ENCODE measurements at places on chromosomes 2 and 18. TPM values are rescaled to one million over a fixed set of nuclear protein-coding genes. Genes with fewer than 3 reads are reported as not detected.

GRCh38 chr2:5548991-5549715, 143.0 kb upstream of the SOX11 start:
- H3K27ac ChIP-seq, result no peak overlapping the region
- no peaks in the 10 kb centered on the region for H3K36me3 ChIP-seq
- no peak overlapping the region for H3K4me3 ChIP-seq
- no peaks in the 10 kb centered on the region for H3K27me3 ChIP-seq

DNA sequence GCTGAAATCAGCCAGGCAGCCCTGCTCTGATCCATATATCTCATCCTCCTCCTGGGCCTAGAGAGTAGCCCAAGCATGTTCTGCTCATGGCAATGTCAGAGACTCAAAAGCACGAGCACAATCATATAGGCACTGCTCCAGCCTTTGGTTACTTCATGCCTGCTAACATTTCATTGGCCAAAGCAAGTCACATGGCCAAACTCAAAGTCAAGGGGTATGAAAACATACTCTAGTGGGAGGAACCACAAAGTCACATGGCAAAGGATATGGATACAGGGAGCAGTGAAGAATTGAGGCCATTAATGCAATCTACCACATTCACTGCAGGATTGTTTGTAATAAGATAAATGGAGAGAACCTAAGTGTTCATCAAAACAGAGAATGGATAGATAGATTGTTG, 87.8 kb upstream of the SPATS2L start:
- no peaks in the 10 kb centered on the region for H3K36me3 ChIP-seq
- H3K27ac ChIP-seq, result no peak overlapping the region
- H3K4me1 ChIP-seq, result peaks cover 34% of the 10 kb centered on the region
- DNase-seq, result no peak
- H3K27me3 ChIP-seq, result no peaks in the 10 kb centered on the region
- no peak overlapping the region for H3K4me3 ChIP-seq

DNA sequence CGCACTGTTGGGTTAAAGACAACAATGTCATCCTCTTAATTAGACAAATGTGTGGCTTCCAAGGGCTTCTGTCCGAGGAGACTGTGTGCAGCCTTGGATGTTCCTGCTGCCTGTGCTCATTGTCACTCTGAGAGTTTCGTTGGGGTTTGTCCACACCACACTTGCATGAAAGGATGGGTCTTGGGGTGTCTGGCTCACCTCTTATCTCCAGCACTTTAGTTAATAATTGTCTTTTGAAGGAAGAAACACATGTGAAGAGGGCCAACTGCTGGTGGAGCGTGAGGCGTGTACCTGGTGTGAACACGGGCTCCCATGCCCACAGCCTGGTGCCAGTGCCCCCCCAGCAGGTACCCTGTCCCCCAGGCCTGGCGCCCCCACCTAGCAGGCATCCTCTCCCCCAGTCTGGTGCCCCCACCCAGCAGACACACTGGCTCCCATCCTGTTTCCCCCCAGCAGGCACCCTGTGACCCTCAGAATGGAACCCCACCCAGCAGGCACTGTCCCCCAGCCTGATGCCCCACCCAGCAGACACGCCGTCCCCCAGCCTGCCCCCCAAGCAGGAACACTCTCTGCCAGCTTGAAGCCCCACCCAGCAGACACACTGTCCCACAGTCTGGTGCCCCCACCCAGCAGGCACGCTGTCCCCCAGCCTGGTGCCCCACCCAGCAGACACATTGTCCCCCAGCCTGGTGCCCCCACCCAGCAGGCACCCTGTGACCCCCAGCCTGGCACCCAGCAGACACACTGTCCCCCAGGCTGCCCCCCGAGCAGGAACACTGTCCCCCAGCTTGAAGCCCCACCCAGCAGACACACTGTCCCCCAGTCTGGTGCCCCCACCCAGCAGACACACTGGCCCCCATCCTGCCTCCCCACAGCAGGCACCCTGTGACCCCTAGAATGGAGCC, 96.3 kb upstream of the TMEM18 start:
- H3K4me1 ChIP-seq, result no peaks in the 10 kb centered on the region
- no peak overlapping the region for H3K27ac ChIP-seq

DNA sequence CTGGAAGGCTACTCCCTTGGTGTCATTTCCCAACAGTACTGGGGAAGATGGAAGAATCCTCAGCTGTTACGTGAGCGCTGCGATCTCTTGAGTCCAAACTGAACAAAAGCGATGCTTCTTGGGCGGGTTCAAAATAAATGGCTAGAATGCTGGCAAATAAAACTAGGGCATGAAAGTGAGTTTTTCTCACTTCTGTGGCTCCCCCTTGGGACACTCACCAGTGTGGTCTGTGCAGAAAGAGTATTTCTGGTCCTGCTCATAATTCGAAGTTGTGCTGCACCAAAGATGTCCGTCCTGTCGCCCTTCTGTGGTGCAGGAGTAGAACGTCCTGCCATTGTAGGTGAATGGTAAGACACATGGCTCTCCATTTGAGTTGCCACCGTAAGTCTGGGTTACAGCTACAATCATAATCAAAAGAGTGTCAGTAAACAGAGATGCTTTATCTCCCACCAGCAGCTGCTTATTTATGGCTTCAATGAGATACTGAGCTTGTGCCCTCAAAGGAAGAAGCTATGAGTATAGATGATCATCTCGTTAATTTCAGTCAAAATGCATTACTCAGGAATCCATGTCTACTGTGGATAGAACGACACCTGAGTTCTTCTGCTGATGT, 11.8 kb downstream of the FN1 start:
- H3K4me1 ChIP-seq, result no peaks in the 10 kb centered on the region
- H3K27me3 ChIP-seq, result no peaks in the 10 kb centered on the region
- no peak overlapping the region for H3K4me3 ChIP-seq
- no peak for DNase-seq
- H3K27ac ChIP-seq, result no peak overlapping the region

GRCh38 chr2:5677133-5677532, 15.1 kb upstream of the SOX11 start:
- no peak overlapping the region for H3K27ac ChIP-seq
- no peaks in the 10 kb centered on the region for H3K4me1 ChIP-seq
- no peak for DNase-seq
- no peaks in the 10 kb centered on the region for H3K27me3 ChIP-seq
- no peaks in the 10 kb centered on the region for H3K36me3 ChIP-seq
- H3K4me3 ChIP-seq, result no peak overlapping the region

GRCh38 chr2:219352448-219353023, 20.0 kb upstream of the RESP18 start:
- H3K36me3 ChIP-seq, result no peaks in the 10 kb centered on the region
- H3K4me3 ChIP-seq, result no peak overlapping the region
- no peak overlapping the region for H3K27ac ChIP-seq

- no peaks in the 10 kb centered on the region for H3K27me3 ChIP-seq
- peaks cover 36% of the 10 kb centered on the region for H3K4me1 ChIP-seq
These were observed 165.4 kb upstream of the ZFP36L2 start for GRCh38 chr2:43391878-43392215.

GRCh38 chr2:151030663-151031230, 230.9 kb downstream of the RBM43 start:
- H3K27me3 ChIP-seq, result no peaks in the 10 kb centered on the region
- DNase-seq, result no peak
- H3K36me3 ChIP-seq, result no peaks in the 10 kb centered on the region
- no peak overlapping the region for H3K27ac ChIP-seq
- no peaks in the 10 kb centered on the region for H3K4me1 ChIP-seq

DNA sequence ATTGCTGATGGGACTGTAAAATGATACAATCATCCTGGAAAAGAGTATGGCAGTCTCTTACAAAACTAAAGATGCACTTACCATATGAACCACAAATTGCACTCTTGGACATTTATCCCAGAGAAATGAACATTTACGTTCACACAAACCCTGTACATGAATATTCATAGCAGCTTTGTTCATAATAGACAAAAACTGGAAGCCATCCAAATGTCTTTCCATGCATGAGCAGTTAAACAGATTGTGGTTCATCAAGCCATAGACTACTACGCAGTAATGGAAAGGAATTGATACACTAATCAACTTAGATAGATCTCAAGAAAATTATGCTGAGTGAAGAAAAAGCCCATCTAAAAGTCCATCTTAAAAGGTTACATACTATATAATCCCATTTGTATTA, 156.1 kb upstream of the SLC39A10 start:
- H3K4me3 ChIP-seq, result no peak overlapping the region
- peaks cover 8% of the 10 kb centered on the region for H3K4me1 ChIP-seq
- no peak overlapping the region for H3K27ac ChIP-seq
- DNase-seq, result no peak
- no peaks in the 10 kb centered on the region for H3K36me3 ChIP-seq

DNA sequence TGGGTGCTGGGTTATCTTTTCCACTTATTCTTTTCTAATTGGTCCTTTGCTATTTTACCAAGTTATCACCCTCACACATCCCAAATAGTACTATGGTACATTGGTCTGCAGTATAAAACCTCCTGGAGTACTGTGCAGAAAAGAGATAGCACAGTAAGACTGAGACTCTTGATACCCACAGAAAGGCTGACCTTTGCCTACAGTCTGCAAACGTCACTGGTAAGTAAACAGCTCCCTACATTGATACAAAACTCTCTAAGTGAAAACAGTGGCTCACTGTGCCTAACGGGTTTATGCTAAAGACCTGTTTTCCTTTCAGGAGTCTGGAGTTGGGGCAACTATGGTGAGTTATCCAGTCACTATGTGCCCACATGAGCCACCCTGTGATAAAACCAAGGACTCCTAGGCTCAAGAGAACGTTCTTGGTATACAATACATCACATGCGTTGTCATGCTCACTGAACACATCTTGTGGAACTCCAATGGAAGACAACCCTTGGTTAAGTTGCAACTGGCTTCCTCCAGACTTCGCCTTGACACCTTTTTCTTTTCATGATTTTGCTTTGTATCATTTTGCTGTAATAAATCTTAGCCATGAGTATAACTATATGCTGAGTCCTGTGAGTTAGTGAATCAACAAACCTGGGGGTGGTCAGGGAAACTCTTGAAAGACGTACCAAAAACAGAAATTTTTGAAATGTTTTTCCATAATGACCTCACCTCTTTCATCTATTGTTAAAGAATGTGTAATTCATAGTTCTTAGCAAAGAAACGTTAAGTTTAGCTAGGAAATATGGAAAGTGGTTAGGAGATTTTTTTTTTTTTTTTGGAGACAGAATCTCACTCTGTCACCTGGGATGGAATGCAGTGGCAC, 104.9 kb downstream of the C2orf74 start:
- no peaks in the 10 kb centered on the region for H3K27me3 ChIP-seq
- no peak overlapping the region for H3K27ac ChIP-seq
- no peak overlapping the region for H3K4me3 ChIP-seq

- no peaks in the 10 kb centered on the region for H3K27me3 ChIP-seq
- no peak for DNase-seq
- no peaks in the 10 kb centered on the region for H3K36me3 ChIP-seq
- no peak overlapping the region for H3K4me3 ChIP-seq
- H3K27ac ChIP-seq, result no peak overlapping the region
These were observed 5.7 kb downstream of the GPATCH11 start for GRCh38 chr2:37090019-37090477.

DNA sequence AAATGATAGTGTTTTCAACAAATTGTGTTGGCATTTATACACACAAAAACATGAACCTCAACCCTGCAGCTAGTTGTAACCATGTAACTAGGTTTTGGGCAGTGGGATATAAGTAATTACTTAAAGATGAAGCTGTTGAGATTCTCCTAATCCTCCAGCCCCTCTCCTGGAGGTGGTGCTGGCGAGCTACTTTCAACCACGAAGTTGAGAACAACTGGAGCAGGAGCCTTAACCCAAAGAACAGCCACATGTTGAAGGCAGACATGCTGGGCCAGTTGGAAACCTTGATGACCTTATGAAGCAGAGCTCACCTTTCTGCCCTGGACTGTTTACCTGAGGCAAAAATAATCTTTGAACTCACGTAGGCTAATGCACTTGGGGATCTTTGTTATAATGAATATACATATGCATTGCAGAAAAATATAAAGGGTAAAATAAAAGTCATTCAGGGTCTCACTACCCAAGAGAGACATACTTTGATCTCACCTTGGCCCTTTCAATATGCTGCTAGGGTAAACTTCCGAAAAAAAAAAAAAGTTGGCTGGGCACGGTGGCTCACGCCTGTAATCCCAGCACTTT, 89.6 kb upstream of the NPAS2 start:
- H3K4me1 ChIP-seq, result peaks cover 34% of the 10 kb centered on the region
- H3K27me3 ChIP-seq, result no peaks in the 10 kb centered on the region
- H3K27ac ChIP-seq, result no peak overlapping the region
- no peaks in the 10 kb centered on the region for H3K36me3 ChIP-seq

GRCh38 chr2:59806486-59806885, 747.0 kb downstream of the BCL11A start:
- no peak overlapping the region for H3K4me3 ChIP-seq
- no peak for DNase-seq
- H3K27me3 ChIP-seq, result peaks cover 4% of the 10 kb centered on the region
- no peak overlapping the region for H3K27ac ChIP-seq
- H3K36me3 ChIP-seq, result no peaks in the 10 kb centered on the region

- no peak overlapping the region for H3K4me3 ChIP-seq
- no peaks in the 10 kb centered on the region for H3K4me1 ChIP-seq
- H3K27ac ChIP-seq, result no peak overlapping the region
These were observed 58.3 kb upstream of the NCOA1 start for GRCh38 chr2:24432735-24433134.

GRCh38 chr2:212958757-212959295, 192.6 kb downstream of the IKZF2 start:
- no peaks in the 10 kb centered on the region for H3K36me3 ChIP-seq
- no peak overlapping the region for H3K4me3 ChIP-seq
- no peaks in the 10 kb centered on the region for H3K4me1 ChIP-seq
- H3K27ac ChIP-seq, result no peak overlapping the region

- H3K4me1 ChIP-seq, result no peaks in the 10 kb centered on the region
- no peaks in the 10 kb centered on the region for H3K36me3 ChIP-seq
These were observed 75.6 kb upstream of the REG3A start for GRCh38 chr2:79235135-79235534.

DNA sequence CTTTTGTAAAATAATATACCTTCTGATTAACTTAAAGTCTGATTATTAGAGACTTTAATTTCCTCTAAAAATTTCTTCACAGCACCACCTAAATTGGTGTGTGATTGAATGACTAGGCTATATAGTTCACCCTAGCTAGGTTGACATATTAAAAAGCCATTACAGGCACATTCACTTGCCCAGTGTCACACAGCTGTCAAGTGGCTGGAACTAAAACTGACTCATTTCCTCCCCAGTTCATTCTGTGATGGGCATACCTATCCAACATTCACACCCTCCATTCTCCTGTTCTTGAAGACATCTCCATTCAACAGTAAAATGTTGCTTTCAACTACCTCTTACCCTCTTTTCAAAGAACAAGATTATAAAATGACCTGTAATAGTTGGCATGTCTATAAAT, 334.5 kb downstream of the ARHGAP15 start:
- no peak overlapping the region for H3K27ac ChIP-seq
- no peaks in the 10 kb centered on the region for H3K4me1 ChIP-seq
- no peaks in the 10 kb centered on the region for H3K27me3 ChIP-seq
- no peak overlapping the region for H3K4me3 ChIP-seq
- no peaks in the 10 kb centered on the region for H3K36me3 ChIP-seq

DNA sequence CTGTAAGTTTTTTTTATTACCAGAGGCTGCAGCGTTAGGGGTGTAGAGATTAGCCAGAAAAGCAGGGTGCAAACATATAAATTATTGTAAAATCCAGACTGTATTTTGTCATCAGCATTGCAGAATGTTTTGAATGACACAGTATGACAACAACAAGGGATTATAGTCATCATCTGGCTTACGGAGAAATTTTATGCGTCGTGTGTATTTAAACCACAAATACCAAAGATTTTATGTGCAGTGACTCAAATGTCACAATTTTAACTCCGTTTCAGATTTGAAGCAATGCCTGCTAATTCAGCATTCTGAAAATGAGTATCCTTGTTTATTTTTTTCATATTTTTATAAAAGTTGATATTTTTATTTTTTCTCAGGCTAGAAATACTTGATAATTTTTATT, 19.4 kb upstream of the TMX3 start:
- H3K4me3 ChIP-seq, result no peak overlapping the region
- peaks cover 9% of the 10 kb centered on the region for H3K4me1 ChIP-seq
- no peaks in the 10 kb centered on the region for H3K36me3 ChIP-seq

Gene UGT1A6
- total RNA-seq, result 116 TPM

Measured in Calu3 (cell line).